Muscle of leg (tissue), 16 donors: ENCODE measurements at places on chromosomes 2 and 18. TPM values are rescaled to one million over a fixed set of nuclear protein-coding genes. Genes with fewer than 3 reads are reported as not detected.

GRCh38 chr18:61901323-61901986 lies 8.6 kb upstream of the RNF152 start:
- DNase-seq = peak; percentile 40

GRCh38 chr18:68448736-68449135 lies 266.2 kb downstream of the TMX3 start:
- DNase-seq = no peak

DNA sequence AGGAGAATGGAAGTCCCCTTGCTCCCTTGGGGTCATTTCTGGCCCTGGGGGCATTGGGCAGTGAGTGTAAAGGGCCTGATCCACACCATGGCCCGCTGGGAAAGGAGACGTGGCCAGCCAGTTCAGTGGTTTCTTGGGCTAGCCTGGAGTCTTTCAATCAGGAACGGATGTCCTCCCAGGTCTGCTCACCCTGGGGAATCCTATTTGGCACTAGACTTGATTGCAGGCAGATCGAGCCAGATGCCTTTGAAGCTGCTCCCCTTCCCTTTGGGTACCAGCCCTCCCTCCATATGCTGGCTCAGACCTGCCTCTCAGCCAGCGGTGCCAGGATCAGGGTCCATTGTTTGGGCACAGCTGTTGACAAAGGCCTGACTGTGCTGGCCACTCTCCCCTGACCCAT lies 11.0 kb downstream of the FBLN7 start:
- no peak for DNase-seq

- DNase-seq = peak; percentile 78
These were observed 376.6 kb upstream of the NETO1 start for GRCh38 chr18:73244401-73244800.

DNA sequence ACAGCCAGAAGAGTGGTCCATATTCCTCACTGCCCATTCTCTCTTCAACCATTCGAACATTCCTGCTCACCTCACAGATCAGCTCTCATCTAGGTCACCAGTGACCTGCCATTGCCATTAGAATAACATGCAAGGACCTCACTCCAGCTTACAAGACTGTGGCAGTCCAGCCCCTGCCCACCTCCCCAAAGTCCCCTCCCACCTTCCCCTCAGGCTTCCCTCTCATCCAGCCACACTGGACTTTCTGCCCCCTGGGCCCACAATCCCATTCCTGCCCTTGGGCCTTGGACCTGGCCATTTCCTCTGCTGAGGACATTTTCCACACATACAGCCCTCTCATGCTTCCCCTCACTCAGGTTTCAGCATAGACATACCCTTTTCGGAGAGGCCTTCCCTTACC lies 5.2 kb upstream of the TMEM177 start:
- no peak for DNase-seq

GRCh38 chr2:174630107-174630506 lies 32.5 kb upstream of the WIPF1 start:
- DNase-seq = no peak

Gene SLC9A2
- 2.7 TPM for total RNA-seq

Gene ATG4B
- total RNA-seq = 36.5 TPM

Gene PIEZO2
- total RNA-seq = 47.2 TPM

Gene RTP5
- not detected for total RNA-seq

Gene MALL
- 6.3 TPM for total RNA-seq

Gene IL36RN
- total RNA-seq = not detected

Gene WBP1
- total RNA-seq = 44.3 TPM

Gene TPGS2
- total RNA-seq = 34.2 TPM
